ENCODE measurements at places on chromosomes 11 and 22.

- no peak for DNase-seq
Observed at GRCh38 chr11:117887431-117888138, 11.1 kb upstream of the FXYD6 start.

DNA sequence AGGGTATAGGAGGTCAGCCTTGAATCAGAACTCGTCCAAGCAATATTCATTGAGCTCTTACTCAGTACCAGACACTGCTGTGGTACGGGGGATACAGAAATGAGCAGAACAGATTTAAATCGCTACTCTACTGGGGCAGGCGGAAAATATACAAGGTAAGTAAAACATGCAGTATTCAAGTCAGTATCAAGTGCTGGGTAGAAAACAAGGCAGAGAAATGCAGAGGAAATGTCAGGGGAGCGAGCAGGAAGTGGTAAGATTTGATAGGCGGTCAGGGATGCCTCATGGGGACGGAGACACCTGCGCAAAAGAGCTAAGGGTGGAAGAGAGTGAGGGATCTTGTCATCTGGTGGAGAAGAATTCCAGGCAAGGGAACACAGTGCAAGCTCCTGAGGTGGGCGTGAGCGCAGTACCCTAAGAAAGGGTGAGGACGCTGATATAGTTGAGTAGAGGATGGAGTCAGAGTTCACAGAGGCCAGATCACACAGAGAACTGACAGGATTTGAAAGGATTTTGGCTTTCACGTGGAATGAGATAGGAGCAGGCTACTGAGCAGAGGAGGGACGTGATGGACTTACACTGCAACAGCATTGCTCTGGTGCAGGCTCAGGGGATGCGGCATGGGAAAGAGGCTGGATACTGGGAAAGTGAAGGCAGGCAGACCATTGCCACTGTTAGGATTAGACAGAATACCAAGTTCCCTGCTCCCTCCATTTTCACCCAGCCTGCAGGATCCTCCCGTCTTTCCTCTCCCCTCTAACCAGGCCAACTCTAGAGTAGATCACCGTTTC, 35.8 kb downstream of the SC5D start:
- DNase-seq: no peak

- no peak for DNase-seq
Observed at GRCh38 chr11:22634897-22635629, 9.4 kb upstream of the FANCF start.

- DNase-seq: no peak
Observed at GRCh38 chr11:11588891-11589290, 32.9 kb downstream of the GALNT18 start.

DNA sequence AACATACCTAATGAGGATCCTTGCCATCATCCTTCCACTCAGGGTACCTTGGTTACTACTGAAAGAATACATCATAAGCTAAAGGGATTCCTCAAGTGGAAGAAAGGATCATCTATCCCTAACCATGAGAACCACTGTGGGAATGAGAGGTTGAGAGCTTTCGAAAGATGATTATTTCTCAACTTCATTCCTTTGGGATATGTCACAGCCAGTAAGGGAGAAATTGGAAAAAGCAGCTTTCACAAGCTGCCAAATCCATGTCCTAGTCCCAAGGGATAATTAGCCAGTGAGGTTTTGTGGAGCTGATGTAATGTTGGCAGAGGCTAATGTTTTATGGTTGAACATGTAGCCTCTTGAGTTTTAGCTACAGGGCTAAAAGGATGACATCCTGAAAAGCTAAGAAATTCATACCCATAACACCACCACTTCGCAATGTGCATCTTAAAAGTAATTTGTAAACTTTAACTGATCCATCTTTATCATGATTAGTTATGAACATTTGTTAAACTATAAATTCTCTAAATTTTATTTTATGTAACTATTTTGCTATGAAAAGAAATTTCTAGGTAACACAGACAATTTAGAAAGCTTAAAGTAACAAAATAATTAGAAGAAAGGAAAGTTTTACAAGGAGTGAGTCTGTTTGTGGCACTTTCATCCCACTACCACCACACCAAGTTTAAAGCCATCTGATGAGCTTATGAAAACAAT, 123.9 kb downstream of the MRTFA start:
- no peak for DNase-seq

DNA sequence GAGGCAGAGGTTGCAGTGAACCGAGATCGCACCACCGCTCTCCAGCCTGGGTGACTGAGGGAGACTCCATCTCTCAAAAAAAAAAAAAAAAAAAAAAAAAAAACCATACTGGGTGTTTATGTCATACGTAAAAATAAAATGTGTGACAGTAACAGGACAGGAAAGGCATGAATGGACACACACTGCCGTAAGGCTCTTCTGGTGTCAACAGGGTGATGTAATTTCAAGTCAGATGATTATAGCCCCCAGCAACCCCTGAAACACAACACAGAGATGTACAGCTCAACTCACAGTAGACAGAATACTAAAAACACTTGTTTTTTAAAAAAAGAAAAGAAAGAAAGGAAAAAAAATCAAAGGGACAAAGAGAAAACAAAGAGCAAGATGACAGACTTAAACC, 22.2 kb downstream of the SBF1 start:
- no peak for DNase-seq

DNA sequence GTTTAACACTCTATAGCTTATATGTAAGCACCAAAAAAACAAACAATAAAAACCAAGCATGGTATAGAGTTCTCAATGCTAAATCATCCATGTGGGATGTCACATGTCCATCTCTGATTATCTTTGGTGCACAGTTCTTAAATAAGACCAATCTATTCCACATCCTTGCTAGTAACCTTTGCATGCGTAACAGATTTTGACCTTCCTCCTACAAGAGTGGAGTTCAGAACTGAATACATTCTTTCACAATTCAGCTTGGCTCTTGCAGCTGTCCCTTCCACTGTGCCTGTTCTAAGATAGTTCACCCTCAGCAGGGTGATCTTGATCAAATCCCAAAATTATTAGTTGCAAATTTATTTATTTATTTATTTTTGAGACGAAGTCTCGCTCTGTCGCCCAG, 21.1 kb downstream of the PRR14L start:
- DNase-seq: no peak

DNA sequence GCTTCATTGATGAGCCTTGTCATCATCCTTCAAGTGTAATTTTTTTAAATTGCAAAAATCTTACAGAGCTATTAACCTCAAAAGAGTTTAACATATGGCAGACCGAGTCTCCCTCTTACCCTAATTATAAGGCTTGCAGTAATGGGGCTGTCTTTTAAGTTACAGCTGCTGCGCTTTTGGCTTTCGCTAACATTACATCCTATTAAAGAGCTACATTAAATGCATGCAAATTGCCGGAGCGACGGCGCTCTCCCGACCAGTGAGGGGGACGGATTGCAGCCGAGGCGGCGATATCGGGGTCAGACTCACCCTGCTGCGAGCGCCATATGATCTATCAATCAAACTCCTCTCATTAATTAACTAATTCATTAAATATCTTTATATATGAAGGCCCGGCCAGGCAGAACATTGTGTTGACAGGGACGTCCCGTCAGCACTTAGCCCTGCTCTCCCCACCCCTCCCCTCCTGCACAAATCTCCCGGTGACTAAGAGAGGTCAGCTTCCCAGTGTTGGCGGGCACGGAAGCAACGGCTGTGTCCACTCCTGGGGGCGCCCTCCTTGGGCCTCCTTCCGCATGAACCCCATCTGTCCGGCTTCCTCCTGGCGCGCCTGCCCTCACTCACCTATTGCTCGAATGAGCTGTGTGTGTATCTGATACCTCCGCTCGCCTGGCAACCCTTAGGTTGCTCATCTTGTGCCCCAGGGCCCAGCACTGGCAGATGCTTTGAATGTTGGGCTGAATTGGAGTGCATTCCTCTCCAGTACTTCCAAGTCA, 156.0 kb upstream of the CADM1 start:
- peak; percentile 56 for DNase-seq

DNA sequence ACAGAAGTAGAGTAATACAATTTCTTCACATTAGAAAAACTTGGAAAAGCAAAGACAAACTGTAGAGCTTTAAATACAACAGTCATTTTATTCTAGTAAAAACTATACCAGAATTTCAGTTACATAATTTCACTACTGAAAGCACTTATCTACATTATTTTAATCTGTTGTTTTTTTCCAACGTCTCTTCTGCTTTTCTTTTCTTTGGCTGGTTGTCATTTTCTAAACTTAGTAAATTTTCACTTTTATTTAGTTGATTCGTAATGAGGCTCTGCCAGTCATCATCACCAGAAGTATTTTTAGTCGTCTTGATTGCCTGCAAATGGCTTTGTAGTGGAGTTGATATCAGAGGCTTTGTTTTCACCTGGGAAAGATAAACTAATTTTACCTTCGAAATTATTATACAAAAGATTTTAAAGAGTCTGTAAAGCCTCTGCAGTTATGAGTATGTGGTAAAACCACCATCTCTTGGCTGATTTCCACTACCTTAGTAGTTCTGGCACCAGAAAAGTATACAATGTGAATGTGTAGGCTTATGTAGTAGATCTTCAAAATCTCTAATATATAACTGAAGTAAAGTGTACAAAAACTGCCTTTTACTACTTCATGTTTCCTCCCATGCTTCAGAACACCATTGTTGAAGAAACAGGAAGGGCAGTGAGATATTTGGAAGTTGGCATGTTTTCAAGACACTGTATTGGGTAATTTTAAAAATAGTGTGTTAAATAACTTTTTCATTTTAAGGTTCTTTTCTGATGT, 19.2 kb downstream of the EIF3M start:
- no peak for DNase-seq

GRCh38 chr22:42001121-42001520, 2.5 kb downstream of the WBP2NL start:
- DNase-seq: no peak

GRCh38 chr11:11916981-11917399, 75.2 kb downstream of the USP47 start:
- DNase-seq: no peak

DNA sequence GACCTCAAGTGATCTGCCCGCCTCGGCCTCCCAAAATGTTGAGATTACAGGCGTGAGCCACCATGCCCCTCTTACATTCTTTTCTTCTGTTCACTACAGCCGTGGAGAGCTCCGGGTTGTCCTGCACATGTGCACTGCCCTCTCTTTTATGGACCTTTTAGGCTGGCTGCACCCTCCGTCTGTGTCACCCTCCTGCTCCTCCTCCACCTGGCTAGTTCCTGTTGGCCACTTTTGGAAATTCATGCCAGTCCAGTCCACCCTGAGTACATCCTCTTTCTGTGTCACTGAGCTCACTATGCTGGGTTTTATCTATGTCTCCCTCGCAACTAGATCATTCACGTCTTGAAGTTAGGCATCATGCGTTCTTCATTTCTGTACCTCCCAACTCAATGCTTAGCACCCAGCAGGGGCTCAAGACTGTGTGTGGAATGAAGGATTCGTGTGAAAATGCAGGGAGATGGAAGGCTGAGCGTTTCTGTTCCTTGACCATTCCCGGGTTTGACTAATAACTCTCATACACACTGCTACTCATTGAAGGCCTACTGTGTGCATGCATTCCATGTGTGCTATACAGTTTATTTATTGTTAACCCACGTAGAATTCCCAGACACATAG, 60.6 kb downstream of the PTPRJ start:
- DNase-seq: no peak

DNA sequence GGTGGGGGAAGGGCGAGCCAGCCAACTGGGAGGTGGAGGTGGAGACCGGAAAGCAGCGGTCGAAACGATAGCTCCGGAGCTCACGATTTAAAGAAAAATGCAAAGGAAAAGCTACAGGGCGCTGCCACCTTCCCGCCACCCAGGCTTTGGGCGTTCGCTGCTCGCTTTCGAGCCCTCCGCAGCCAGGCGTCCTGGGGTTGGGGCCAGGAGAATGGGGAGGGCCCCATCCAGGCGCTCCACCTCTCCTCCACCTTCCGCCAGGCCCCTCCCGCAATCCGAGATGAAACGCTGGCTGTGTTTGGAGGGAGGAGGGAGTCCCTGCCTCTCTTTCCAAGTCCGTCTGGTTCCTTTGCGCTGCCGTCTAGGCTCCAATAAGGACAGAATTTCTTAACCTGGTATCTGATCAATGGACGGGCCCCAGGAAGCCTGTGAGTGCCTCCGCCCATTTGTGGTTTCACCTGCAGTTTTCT, 483 bp upstream of the ABTB2 start:
- no peak for DNase-seq

GRCh38 chr11:48066881-48067800, 86.8 kb downstream of the PTPRJ start:
- no peak for DNase-seq

GRCh38 chr11:134950692-134951304, 538.8 kb upstream of the B3GAT1 start:
- no peak for DNase-seq

- DNase-seq: no peak
Observed at GRCh38 chr22:43390872-43391271, 20.9 kb upstream of the MPPED1 start.

DNA sequence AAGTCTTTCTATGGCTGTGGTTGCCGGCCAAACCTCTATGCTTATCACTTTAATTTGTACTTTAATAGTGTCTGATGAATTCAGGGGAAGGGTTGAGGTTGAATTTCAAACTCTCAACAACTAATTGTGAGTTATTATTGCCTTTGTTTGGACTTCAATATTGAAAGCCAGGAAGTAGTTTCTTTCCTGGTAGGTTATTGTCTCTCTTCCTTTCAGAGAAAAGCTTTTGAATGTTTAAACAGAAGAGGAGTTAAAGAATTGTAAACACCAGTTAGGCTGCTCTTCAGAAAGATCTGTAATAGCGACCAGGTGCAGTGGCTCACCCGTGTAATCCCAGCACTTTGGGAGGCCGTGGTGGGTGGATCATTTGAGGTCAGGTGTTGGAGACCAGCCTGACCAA, 22.2 kb downstream of the NNMT start:
- peak; percentile 89 for DNase-seq

- no peak for DNase-seq
Observed at GRCh38 chr22:39724390-39724789, 153.8 kb downstream of the CACNA1I start.

DNA sequence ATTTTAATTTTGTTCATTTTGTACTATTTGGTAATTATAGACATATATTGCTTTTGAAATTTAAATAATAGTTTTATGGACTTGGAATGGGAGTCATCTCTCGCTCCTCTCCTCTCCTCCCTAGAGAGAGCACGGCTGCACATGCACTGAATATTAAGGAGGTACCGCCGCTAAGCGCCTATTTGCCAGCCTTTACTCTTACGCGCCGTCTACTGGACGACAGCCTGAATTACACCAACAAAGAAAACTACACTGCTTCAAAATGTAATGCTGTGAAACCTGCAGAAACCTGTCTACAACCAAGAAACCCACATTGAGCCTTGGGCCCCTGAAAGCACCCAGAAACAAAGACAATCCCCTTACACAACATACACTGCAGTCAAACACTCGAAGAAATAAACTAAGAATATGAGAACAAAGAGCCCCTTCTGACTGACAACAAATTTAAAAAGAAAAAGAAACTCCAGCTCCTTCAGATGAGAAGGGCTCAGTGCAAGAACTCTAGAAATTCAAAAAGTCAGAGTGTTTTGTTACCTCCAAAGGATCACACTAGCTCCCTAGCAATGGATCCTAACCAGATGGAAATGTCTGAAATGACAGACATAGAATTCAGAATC, 737.2 kb downstream of the LRRC4C start:
- no peak for DNase-seq

- DNase-seq: no peak
Observed at GRCh38 chr11:79244241-79244772, 196.5 kb downstream of the TENM4 start.

Data from NCI-H1436 treated with DMSO at 0.1 percent for 48 hours (cell line).